Brain microvascular endothelial cell (primary cell): ENCODE measurements at places on chromosomes 6 and 20.

DNA sequence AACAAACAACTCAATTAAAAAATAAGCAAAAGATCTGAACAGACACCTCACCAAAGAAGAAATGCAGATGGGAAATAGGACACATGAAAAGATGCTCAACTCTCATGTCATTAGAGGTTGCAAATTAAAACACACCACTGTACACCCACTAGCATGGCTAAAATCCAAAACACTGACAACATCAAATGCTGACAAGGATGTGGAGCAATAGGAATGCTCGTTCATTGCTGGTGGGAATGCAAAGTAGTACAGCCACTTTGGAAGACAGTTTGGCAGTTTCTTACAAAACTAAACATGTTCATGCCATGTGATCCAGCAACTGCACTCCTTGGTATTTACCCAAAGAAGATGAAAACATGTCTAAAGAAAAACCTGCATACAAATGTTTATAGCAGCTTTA is 47.2 kb downstream of the CDK19 start:
- no peak for DNase-seq

- peak; percentile 5 for DNase-seq
These were observed 665 bp downstream of the FASTKD5 start for GRCh38 chr20:3158968-3159431.

DNA sequence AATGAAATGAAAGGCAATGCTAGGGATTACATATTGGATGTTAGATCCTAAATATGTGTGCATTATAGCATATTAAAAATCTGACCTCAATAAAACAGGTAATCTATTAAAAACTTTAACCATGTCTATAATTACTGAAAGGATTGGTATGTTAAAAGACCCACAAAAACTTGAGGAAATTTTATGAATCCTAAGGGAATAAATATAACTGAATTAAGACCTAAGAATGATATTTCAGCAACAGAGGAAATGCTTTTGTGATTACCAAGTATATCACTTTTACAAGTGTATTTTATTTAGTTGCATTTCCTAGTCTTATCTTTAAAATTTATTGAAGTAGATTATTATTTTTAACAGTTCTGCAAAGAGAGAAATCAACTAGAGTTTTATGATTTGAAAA is 571.5 kb downstream of the HDGFL1 start:
- DNase-seq = no peak

DNA sequence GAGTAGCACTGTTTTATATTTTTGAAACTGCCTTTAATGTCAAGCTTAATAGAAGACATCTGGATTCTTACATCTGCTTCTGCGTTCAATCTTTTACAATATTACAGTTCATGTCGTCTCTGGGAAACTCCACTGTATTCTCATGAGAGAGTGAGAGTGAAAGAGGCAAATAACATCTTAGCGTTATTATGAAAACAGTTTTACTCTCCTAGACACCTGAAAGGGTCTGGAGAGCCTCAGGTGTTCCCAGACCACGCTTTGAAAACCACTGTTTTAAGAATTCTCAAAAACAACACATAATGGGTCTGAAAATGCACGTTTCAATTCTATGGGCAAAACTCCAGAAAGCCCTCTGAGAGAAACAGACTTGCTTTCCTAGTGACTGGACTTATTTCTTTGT is 63.3 kb downstream of the ARHGAP18 start:
- DNase-seq = no peak

DNA sequence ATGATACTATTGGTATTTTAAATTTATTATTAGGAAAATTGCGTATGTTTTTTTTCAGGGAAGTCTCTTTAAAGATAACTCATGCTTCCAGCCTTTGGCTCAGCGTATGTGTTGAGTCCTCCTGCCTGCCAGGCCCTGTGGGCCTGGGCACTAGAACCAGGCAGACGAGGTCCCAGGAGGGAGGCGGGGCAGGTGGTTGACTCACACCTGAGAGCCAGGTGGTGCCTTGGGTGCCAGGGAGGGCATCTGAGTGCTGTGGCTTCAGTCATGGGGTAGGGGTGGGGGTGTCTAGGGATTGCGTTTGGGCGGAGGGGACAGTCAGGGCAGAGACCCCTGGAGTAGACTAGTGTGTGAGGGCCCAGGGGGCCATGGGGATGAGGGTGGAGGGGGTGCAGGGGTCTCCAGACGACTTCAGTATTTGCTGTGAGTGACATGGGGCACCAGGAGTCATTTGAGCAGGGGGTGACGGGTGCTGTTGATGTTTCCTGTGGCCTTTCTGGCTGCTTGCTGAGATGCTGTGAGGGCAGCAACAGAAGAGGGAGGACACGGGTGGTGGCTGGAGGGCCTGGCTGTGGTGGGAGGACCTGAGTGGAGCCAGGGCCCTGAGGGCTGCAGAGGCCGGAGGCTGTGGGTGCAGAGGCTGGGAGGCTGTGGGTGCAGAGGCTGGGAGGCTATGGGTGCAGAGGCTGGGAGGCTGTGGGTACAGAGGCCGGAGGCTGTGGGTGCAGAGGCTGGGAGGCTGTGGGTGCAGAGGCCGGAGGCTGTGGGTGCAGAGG is 14.8 kb upstream of the ADRM1 start:
- no peak for DNase-seq

DNA sequence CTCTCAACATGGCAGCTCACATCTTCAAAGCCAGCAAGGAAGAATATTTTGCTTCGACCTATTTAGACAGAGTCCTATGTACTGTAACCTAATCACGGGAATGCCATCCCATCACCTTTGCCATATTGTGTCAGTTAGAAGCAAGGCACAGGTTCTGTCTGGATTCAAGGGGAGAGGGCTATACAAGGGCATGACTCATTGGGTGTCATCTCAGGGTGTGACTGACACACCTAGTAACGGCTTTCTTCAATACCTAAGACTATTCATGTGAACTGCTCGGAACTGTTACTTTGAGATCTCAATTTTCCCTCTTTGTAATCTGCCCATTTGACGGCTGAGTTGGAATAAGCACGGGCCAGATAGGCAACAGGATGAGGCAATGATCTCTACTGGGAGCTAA is 135.6 kb upstream of the HDGFL1 start:
- DNase-seq = no peak

DNA sequence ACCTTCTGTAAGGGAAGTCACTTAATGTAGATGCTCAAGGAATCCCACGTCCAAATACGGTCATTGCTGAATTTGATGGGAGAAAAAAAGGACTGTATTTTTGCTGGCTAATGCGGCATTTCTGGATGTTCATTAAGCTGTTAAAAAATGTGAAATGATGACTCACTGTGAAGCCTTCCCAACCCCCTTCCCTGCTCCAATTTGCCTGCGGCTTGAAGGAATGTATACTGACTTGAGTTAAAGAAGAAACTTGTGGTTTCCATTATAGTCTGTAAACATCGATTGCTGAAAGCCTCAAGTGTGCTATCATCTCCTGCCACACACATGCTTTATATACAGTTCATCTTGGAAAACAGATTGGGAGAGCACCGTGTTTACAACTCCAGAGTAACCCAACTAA is 249.1 kb upstream of the JAG1 start:
- peak; percentile 91 for DNase-seq

GRCh38 chr6:36771145-36771544 is 68.1 kb downstream of the CPNE5 start:
- DNase-seq = no peak

DNA sequence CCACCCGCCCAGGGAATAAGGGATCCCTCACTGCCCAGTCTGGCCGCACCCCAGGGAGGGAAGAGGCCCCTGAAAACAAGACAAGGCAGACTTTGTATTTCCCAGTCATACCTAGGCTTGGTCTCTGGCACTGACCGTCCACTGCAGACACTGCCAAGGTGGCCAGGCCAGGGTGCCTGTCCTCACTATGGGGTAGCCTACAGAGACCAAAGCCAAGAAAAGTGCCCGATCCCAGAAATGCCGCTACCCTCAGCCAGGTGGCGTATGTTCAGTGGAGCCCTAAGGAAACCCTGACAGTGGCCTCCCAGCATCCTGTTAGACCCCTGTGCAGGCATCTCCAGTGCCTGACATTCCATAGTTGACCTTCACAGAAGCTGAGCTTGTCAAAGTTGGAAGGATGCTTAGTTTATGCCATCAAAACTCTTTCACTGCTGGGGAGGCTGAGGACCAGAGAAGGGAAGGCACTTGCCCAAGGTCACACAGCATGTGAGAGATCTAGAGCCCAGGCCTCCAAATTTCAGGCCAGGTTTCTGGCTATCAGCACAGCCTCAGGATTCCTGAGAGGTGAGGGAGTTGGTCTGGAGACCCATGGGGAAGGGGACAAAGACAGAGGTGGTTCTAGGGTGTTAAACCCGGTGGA is 2.5 kb downstream of the SCRT2 start:
- no peak for DNase-seq

DNA sequence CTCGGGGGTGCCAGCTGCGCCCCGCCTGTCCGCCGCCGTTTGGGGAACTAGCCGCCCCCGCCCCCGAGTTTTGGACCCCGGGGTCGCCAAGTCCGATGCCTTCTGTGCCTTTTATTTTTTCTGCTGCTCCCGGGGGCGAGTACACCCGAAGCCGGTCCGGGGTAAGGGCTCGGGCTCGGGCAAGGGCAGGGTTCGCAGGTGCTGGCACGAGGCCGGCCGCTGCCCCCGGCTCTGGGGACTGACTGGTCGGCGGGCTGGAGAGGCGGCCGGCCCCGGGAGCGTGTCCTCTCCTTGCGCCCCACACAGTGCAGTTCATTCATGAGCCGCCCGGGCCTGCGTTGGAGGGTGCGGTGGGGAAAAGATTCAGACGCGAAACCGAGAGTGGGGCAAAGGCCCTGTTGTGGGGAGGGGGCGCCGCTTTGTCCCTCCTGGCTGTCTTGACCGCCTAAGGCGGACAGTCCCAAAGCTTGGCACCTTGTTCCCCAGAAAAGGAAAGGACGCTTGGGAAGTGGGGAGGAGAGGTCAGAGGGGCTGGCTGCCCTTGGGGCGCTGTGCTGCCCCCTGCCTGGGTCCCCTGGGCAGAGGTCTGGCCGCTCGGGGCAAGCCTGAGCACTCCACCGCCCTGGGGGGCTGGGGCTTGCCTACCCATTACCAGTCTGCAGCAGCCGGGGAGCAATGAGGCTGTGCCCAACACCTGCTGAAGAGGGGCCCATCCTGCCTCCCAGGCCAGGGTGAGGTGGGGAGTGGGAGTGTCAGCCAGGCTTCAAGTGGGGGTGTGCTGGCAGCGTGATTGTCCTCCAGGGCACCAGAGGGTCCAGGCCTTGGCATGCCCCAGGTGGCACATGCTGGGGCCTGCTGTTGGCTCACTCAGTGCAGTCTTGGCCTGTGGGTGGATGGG is 915 bp downstream of the TMEM63B start:
- peak; percentile 30 for DNase-seq

DNA sequence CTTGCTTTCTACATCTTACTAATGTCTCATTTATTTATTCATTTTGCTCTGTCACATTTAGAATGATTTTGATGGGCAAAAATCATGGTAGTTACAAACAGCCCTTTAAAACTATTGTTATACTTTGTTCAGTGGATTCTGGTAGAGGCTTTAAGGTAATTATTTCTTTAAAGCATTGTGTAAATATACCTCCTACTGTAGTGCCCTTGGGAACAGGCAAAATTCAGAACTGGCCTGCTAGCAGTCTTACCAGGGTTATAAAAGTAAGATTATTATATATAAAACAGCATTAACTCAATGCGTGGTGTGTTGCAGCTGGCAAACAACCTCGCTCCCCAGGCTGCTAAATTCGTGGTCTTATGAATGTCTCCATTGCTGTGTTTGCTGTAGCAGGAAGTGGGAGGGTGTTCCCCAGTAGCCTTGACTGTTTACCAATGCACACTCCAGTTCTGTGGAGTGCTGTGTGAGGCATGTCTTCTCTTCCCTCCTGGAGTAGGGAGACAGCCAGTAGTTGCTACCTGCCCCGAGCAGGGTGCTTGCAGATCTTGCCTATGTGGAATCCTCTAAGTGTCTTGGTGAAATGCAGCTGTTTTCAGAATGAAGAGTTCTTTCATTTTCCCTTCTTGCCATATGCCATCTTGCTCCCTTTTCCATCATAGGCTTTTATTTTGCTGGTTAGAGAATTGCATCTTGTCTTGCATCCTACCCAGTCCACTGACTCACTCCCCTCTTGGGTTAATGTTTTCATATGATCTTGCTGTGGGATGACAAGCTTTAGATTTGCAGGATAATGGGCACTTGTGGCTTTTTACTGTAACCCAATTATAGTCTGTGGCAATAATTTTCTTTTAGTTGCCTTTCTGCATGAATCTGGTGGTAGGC is 45.3 kb downstream of the IGF2R start:
- no peak for DNase-seq

- DNase-seq = no peak
These were observed 39.4 kb downstream of the HFE start for GRCh38 chr6:26126394-26127235.

DNA sequence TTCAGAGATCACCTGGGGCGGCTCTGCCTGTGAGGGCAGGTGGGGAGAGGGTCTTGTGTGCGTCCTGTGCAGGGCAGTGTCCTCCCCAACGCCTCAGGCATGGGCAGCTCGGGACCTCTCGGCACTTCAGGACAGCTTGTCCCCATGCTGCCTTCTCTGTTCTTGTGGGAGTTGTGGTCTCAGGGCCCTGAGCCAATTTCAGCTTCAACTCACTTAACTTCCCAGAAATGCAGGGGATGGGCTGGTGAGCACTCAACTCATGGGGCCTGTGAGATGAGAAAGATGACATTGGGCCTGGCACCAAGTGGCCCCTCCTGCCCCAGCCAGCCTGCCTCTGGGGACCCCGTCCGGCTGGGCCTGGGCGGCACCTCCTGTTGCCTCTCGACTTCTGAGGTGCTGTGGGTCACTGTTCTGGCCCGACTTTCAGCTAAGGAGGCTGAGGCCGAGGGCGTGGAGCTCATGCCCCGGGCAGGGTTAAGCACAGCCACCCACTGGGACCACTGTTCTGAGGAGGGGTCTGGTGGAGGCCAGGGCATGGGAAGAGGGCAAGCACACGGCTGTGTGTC is 6.7 kb downstream of the RGS19 start:
- DNase-seq = no peak

GRCh38 chr6:143468026-143468425 is 17.4 kb downstream of the PEX3 start:
- DNase-seq = no peak

- peak; percentile 9 for DNase-seq
These were observed 363.4 kb upstream of the JARID2 start for GRCh38 chr6:14882394-14883026.

DNA sequence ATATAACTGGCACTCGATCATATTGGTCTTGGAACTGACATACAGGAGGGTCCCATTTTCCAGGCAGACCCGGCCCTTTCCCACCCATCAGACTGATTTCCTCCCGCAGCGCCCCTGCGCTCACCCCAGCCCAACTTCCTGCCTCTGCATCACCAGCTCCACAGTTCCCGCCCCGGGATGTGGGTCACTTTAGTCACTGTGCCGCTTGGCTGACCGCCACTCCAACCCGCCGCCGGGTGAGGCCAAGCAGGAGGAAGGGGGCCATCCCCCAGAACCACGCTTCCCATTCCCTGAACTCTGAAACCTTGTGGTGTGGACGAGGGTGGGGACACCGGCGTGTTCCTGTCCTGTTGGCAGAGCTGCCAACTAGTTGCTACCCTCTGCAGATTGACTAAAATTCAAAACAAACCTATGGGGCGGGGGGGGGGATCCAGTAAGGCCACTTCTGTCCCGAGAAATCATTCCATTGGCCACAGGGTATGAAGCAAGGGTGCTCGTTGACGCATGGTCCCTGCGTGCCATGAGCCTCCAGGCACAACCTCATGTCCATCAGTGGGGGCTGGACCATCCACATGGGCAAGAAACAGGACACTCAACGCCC is 12.3 kb downstream of the TGM2 start:
- DNase-seq = peak; percentile 82

GRCh38 chr6:134176264-134176975 is 124.0 kb upstream of the SLC2A12 start:
- DNase-seq = peak; percentile 49

- DNase-seq = no peak
These were observed 167.9 kb upstream of the MCHR2 start for GRCh38 chr6:100161782-100162365.
